Cerebellar cortex (tissue), 1 donor: ENCODE measurements at places on chromosomes 4 and X.

- no peak for DNase-seq
Measured at GRCh38 chr4:86218746-86219473, 140.9 kb downstream of the MAPK10 start.

- no peak for DNase-seq
Measured at GRCh38 chrX:6734844-6735634, 200.1 kb upstream of the VCX3A start.

DNA sequence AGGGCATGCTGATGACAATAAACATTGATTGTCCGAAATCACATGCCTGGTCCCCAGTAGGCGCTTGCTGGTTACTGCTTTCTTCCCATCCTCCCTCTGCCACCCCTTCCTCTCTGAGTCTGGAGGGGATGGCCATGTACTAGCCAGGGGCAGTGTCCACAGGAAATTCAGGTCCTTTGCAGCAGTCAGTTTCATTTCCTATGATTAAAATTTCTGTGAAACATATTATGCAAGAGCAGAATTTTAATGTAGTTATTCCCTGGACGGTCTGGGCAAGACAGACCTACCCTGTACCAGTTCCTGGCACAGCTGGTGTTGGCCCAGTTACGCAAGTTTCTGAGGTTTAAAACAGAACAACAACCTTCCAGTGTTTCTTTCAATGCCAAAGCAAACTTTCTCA is 28.2 kb upstream of the TLR2 start:
- DNase-seq = no peak

DNA sequence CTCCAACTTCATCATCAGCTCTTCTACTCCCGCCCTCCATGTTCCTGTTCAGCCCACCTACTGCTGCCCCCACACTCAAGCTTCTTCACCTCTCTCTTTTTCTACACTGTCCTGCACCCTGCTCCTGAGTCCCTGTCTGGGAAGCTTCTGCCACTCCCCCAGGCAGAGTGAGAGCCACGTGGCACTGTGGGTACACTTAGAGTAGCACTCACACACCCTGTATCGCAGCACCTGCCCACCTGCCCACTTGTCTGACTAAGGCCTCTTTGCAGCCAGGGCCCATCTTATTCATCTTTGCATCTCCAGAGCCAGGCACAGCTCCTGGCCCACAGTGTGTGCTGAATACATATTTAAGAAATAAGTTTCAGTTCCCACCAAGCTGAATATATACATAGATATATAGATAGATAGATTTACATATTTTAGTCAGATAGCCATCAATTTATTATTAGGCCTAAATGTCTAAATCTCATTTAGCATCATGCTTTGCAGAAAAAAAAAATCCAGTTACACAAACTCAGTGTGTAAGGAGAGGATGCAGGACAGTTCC is 24.9 kb downstream of the CCDC149 start:
- DNase-seq = no peak

- DNase-seq = no peak
Measured at GRCh38 chr4:4687100-4687499, 145.3 kb upstream of the STX18 start.

DNA sequence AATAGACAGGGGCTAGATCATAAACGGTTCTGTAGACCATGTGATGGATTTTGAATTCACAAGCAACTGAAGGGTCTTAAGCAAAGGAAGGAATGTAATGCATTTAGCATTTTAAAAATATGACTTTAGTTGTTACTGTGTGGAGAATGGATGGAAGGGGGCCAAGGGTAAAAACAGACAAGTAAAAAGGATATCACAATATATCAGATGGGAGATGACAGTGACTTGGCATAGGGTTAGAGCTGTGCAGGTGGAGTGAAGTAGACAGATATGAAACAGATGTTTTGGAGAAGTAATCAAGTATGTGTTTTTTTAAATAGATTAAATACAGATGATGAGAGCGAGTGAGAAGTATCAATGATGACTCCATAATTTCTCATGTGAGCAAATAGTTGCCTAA is 1116.0 kb upstream of the TENM3 start:
- DNase-seq = no peak

- DNase-seq = no peak
Measured at GRCh38 chr4:8761167-8761823, 110.3 kb downstream of the HMX1 start.
